ENCODE measurements at places on chromosomes 4 and X.

- H3K4me3 ChIP-seq: peak overlapping the region; percentile 73
- DNase-seq: no peak
- H3K27me3 ChIP-seq: no peaks in the 10 kb centered on the region
Measured at GRCh38 chrX:150569155-150569477, 695 bp downstream of the MTM1 start.

DNA sequence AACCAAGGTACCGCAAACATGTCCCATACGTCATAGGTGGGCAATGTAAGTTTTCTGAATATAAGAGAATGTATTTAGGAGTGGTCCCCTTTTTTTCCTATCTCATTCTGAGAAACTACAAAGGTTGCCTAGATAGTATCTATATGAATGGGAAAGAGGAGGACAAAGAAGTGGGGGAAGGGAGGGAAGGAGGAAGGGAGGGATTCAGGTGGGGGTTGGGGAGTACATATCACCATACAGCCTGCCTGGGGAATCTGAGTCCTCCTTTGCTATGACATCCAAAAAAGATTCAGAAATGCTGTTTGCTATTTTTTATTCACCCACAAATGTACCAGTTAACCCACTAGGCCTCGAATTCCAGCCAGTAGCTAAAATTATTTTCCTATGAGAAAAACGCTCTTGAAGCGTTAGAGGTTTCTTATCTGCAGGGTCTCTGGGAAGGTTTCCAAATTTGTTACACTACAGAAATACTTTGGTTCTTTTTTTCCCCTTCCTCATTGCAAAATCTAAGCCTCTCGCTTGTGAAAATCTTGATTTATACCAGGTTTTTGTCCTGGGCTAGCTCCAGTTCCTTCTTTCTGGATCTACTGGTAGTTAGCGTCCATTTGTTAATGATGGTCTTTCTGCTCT, 212.9 kb downstream of the NSUN7 start:
- no peaks in the 10 kb centered on the region for H3K36me3 ChIP-seq
- H3K27ac ChIP-seq: no peak overlapping the region
- no peak overlapping the region for H3K4me3 ChIP-seq
- H3K4me1 ChIP-seq: peaks cover 4% of the 10 kb centered on the region
- no peaks in the 10 kb centered on the region for H3K27me3 ChIP-seq

DNA sequence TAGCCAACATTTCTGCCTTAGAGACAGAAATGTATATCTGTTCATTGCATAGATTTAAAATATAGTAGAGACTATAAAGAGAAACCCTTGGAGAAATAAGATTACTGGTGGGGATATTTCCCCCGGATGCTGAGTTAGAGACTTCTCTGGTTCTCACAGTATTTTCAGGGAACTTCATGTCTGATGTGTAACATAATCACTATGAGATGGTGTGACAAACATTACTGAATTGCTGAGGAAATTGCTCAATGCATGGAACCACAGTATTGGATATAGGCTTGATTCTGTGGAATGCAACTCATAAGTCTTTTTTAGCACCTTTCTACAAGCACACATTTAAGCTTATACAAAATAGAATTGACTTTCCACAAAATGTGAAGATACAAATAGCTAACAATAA, 152.7 kb downstream of the SOWAHB start:
- H3K36me3 ChIP-seq: peaks cover 4% of the 10 kb centered on the region
- no peak overlapping the region for H3K27ac ChIP-seq
- peaks cover 13% of the 10 kb centered on the region for H3K4me1 ChIP-seq
- H3K4me3 ChIP-seq: no peak overlapping the region
- no peak for DNase-seq

GRCh38 chr4:707929-708630, 2.4 kb downstream of the PCGF3 start:
- no peak for DNase-seq
- peaks cover 7% of the 10 kb centered on the region for H3K36me3 ChIP-seq
- no peaks in the 10 kb centered on the region for H3K27me3 ChIP-seq
- peak overlapping the region; percentile 38 for H3K4me3 ChIP-seq
- H3K4me1 ChIP-seq: peaks cover 15% of the 10 kb centered on the region

DNA sequence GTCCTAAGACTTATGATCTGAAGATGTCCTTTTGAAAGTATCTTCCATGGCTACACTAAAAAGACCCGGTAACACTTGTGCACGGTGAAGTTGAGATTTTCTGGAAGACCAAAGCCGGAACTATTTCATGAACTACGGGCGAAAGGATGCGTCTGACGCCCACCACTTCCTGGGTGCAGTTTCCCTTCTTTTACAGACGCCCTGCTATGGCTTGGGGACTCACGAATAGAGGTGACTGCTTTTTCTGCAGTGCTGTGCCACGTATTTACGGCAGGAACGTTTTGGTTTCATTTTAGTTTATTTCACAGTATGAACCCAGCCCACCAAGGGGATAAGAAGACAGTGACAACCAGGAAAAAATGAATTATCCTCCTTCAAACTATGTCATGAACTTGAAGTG, 180.4 kb downstream of the AFAP1 start:
- H3K27me3 ChIP-seq: peaks cover 54% of the 10 kb centered on the region
- no peak for DNase-seq
- no peak overlapping the region for H3K4me3 ChIP-seq
- peaks cover 39% of the 10 kb centered on the region for H3K4me1 ChIP-seq
- peaks cover 5% of the 10 kb centered on the region for H3K36me3 ChIP-seq
- peak overlapping the region; percentile 20 for H3K27ac ChIP-seq

- no peaks in the 10 kb centered on the region for H3K36me3 ChIP-seq
- H3K4me3 ChIP-seq: no peak overlapping the region
- H3K4me1 ChIP-seq: no peaks in the 10 kb centered on the region
- no peak overlapping the region for H3K27ac ChIP-seq
Measured at GRCh38 chrX:33909836-33910235, 222.3 kb downstream of the FAM47A start.

GRCh38 chrX:100654261-100654660, 10.3 kb downstream of the SRPX2 start:
- no peak overlapping the region for H3K4me3 ChIP-seq
- peaks cover 9% of the 10 kb centered on the region for H3K4me1 ChIP-seq
- peaks cover 5% of the 10 kb centered on the region for H3K27me3 ChIP-seq

GRCh38 chr4:7922466-7922865, 17.2 kb downstream of the AFAP1 start:
- H3K27ac ChIP-seq: peak overlapping the region; percentile 9
- peaks cover 1% of the 10 kb centered on the region for H3K27me3 ChIP-seq
- no peak for DNase-seq
- H3K4me3 ChIP-seq: peak overlapping the region; percentile 35
- peaks cover 63% of the 10 kb centered on the region for H3K4me1 ChIP-seq

Measured in glutamatergic neuron (in vitro differentiated cells).